Peyer's patch (tissue), 4 donors: ENCODE measurements at places on chromosomes 12 and 14. TPM values are rescaled to one million over a fixed set of nuclear protein-coding genes. Genes with fewer than 3 reads are reported as not detected.

KERA gene
- not detected for total RNA-seq

SYNE2 gene
- total RNA-seq, result 140 TPM

- DNase-seq, result no peak
- H3K27me3 ChIP-seq, result no peaks in the 10 kb centered on the region
- peaks cover 20% of the 10 kb centered on the region for H3K36me3 ChIP-seq
- peaks cover 18% of the 10 kb centered on the region for H3K4me1 ChIP-seq
These were observed 625 bp downstream of the ANGEL1 start for GRCh38 chr14:76812093-76812421.

DNA sequence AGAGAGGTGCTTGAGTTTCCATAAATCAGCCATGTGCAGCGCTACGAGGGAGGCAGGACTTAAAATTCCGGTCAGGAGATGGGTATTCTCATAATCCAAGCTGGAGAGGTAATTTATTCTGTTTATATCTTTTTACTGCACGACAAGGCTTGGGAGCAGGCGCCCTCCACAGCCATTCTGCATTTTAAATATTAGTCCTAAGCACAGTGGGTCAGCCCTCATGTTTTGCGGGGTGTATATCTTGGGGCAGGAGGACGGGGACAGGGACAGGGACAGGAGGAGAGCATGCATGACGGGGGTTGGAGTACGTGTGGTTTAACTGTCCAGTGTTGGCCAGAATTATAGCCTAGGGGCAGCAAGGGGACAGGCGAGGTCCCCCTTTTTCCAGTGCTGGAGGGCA is 14.5 kb downstream of the LHX5 start:
- no peaks in the 10 kb centered on the region for H3K36me3 ChIP-seq
- H3K27me3 ChIP-seq, result peaks cover 5% of the 10 kb centered on the region
- H3K4me3 ChIP-seq, result no peak overlapping the region

GRCh38 chr12:977156-977555 is 13.9 kb upstream of the ERC1 start:
- no peak overlapping the region for H3K4me3 ChIP-seq
- no peak overlapping the region for H3K27ac ChIP-seq
- no peak for DNase-seq
- H3K36me3 ChIP-seq, result no peaks in the 10 kb centered on the region
- H3K4me1 ChIP-seq, result no peaks in the 10 kb centered on the region

TTC8 gene
- total RNA-seq, result 12.4 TPM

DNA sequence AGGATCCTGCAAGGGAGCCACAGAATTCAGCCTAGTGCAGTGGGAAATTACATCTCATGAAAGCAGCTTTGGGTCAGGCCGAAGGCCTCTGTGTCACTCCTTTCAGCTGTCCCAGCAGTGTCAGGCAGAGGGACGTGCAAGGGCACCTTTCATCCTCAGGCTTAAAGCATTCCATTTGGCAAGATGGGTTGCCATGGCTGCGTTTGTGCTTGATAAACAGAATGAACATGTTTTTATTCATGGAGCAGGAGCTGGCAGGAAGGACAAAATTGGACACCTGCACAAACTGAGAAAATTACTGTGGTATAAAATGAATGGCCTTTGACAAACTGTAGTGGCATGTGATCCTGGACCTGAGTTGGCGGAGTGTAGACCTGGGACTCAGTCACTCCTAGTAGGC is 29.4 kb downstream of the ACAD10 start:
- H3K36me3 ChIP-seq, result peaks cover 74% of the 10 kb centered on the region
- H3K27me3 ChIP-seq, result no peaks in the 10 kb centered on the region
- no peak overlapping the region for H3K27ac ChIP-seq
